Activated CD4-positive, CD25-positive, alpha-beta regulatory T cell (primary cell): ENCODE measurements at places on chromosomes 12 and 14.
A peak's percentile ranks its signal among the peaks of the same experiment; 100 is the strongest.

DNA sequence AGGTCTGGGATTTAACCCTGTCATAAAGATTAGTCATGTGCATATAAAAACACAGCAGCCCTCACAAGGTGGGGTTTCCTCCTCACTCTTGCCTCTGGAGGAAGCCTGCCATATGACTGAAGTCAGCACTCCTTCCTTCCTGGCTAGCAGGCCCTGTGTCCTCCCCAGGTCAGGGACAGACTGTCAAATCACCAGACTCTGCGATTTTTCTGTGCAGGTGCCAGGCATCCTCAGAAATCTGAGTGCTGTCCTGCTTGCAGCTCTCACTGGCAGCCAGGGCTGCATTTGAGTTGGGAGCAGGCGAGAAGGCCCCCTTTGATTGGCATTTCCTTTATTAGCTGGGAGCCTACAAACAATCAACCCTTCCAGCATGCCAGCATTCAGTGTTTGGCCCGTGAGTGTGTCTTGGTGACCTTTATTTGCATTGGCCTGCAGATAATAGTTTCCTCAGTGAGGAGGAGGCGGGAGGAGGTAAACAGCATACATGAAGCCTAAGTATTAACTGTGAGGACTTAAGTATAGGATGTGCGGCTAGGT is 183.8 kb upstream of the ARHGAP5 start:
- DNase-seq = no peak

DNA sequence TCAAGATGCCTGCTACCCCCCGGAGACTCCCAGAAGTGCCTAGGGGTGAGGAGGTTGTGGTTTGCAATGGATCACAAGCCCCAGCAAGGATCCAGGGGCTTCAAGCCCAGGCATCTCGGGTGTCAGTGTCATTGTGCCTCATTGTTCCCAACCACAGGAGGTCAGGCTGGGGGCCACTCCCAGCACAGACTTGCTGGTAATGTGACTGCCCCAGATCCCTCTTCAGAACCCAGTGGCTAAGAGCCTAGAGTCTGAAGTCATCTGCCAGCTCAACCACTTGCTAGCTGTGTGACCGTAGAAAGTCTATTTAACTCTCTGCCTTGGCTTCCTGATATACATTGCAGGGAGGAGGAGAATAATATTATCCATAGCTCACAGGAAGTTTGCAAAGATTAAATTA is 7.7 kb upstream of the ASB2 start:
- no peak for DNase-seq

GRCh38 chr14:69270795-69271708 is 11.1 kb downstream of the GALNT16 start:
- DNase-seq = no peak

DNA sequence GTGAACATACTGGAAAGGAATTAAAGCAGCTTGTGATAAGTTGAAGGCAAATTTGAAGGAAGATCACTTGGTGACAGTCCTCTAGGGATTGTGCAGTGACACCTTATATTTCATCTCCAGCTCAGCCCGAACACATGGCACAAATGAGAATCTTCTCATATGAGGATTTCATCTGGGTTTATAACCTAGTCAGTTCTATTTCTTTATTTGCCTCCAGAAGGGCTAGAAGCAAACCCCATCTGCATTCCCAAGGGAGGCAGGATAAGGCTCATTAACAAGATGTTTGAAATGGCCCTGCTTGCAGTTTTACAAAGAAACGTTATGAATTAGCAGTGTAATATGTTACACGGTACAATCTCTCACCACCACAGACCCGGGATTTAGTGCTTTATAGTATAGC is 90.7 kb upstream of the KRR1 start:
- no peak for DNase-seq

- DNase-seq = no peak
These were observed 157.5 kb downstream of the PLCZ1 start for GRCh38 chr12:18580291-18580690.

DNA sequence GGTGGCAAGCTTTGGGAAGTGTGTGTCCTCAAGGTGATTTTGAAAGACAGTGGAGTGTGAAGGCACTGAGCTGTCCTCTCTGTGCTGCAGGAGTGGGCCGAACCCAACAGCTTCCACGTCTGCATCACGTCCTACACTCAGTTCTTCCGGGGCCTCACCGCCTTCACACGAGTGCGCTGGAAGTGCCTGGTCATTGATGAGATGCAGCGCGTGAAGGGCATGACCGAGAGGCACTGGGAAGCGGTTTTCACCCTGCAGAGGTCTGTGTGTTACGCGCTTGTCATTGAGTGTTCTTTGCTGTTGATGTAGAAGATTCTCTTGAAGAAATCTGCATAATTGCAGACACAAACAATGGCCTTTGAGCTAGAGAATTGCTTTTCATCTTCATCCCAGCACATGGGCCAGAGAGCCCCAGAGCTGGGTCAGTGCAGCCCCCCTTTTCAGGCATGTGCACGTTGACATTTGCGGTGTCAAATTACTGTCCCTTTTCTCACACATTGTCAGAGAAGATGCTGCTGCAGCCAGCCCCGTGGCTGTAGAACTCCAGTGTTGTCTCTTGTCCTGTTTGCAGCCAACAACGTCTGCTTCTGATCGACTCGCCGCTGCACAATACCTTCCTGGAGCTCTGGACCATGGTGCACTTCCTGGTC is 63.3 kb downstream of the EP400 start:
- DNase-seq = no peak

DNA sequence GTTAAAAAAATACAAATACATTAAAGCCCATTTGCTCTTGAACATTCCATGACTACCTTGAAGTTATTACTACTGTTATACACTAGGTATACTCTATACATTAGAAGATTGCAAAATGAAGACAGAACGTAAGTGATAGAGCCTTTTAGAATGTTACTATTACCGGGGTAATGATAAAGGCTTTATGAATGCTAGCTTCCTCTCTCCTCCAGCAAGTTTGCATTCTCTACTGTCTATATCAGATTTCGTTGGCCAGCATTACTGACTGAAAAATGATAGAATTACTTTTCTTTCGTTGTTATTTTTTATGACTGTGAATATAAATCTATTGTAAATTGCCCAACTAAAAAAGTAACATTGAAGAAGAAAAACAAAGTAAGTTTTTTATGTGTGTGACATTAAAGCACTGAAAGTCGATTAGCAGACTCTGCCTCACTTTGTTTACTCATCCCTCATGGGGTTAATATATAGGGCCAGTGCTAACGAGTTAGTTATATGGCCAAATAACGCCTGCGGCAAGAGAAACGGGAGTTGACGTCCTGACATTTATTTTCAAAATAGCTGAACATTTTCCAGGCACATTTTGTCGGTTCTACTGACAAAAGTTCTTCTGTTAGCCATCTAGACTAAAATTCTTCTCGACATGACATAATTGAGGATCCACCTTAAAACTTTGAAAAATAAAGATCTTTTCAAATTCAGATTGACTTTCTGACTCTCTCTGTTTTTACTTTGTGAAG is 163.8 kb upstream of the KITLG start:
- DNase-seq = no peak

DNA sequence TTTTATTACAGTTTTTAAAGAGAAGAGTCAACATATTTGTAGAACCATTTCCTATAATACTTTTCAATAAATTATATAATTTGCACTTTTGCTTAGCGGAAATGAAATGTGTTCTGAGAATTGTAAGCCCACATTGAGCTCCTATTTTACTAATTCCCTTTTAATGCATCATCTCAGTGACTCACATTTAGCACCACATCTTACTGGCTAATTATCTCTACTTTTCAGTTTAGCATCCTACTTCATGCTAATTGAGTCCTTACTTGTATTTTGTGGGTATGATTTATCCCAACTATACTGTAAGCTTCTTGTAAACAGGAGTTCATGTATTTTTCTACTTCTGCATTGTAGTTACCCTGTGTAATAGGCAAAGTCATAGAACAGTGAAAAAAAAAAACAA is 67.5 kb downstream of the TMX1 start:
- DNase-seq = no peak

DNA sequence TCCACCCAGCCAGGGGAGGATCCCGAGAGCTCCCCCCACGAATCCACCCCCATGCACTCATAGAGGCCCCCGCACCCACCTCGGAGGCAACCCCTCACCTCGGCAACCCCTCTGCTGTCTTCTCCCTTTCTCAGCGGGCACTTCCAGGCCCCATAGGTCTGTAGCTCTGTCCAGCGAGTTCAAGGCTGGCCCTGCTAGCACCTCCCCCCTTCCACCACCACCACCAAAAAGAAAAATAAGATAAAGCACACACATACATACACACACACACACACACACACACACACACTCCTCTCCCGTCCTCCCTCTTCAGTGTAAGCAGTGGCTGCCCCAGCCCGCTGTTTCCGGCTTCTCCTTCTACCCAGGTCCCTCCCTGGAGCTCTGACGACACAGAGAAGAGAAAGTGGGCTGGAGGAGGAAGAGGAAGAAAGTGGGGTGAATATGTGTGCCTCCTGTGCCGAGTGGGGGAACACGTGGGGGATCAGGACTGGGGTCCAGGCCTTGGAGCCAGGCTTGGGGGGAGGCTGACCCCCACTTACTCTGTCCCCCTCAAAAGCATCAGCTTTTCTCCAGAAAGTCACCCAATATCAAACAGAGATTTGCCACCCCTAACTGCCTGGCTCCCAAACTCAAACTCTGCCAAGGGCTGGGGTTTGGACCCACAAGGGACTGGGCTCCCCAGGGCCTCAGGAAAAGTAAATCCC is at the start of gene STAT6:
Gene STAT6, minus strand, starts transcription at position 332 of the 704 bp plus-strand sequence. CDS start 3,084 bp downstream, outside the sequence.
- peak; percentile 68 for DNase-seq

- no peak for DNase-seq
These were observed 15.3 kb upstream of the NTF3 start for GRCh38 chr12:5416571-5416970.

- DNase-seq = no peak
These were observed 22.7 kb upstream of the IFNG-AS1 start for GRCh38 chr12:67966560-67966959.

- no peak for DNase-seq
These were observed 5.6 kb downstream of the FAM234B start for GRCh38 chr12:13049816-13050215.

- DNase-seq = no peak
These were observed 762 bp downstream of the PPP2R5E start for GRCh38 chr14:63542231-63542999.

DNA sequence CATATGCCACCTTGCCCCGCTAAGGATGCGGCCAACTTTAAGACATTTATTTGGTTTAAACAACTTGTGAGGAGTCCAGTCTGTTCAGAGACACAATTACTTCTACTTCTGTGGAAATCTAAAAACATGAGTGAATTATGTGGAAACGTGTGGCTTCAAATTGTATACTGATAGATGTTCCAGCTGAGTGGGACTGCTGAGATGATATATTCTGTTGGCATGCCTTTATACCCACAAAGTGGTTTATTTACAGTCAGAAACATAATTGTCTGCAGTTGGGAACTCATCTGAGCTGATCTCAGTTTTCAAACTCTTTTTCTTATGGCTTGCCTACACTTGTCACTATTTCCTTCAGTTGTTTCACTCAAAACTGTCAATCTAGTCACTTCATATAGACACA is 67.8 kb downstream of the FLRT2 start:
- no peak for DNase-seq

GRCh38 chr12:3747543-3747942 is 5.4 kb downstream of the CRACR2A start:
- no peak for DNase-seq

GRCh38 chr12:24945039-24945438 is 3.9 kb downstream of the BCAT1 start:
- no peak for DNase-seq

DNA sequence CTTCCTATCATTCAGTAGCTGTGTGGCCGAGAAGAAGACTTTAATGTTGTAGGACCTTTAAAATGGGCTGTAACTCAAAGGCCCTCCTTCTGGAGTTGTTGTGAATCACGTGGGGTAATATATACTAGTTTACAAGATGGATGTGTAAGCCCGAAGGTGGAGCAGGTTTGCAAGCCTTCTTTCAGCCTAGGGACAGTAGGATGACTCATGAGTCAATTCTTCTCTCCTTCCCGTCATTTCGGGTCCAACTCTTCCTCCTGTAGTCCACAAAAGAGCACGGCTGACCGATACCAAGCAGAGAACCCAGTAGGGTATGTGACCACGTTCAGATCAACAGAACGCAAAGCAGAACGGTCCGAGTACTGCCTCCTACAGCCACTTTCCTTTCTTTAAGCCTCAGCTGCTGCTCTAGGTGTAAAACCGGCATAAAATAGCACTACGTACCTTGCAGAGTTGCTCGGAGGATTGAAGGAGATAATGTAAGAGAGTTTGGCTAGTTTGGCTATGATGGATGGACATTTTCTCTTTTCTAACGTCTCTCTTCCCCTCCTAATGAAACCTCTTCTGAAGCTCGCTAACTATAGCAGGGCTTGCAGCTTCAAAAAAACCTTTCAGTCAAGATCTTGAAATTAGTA is 1.3 kb upstream of the RASSF3 start:
- DNase-seq = peak; percentile 6

DNA sequence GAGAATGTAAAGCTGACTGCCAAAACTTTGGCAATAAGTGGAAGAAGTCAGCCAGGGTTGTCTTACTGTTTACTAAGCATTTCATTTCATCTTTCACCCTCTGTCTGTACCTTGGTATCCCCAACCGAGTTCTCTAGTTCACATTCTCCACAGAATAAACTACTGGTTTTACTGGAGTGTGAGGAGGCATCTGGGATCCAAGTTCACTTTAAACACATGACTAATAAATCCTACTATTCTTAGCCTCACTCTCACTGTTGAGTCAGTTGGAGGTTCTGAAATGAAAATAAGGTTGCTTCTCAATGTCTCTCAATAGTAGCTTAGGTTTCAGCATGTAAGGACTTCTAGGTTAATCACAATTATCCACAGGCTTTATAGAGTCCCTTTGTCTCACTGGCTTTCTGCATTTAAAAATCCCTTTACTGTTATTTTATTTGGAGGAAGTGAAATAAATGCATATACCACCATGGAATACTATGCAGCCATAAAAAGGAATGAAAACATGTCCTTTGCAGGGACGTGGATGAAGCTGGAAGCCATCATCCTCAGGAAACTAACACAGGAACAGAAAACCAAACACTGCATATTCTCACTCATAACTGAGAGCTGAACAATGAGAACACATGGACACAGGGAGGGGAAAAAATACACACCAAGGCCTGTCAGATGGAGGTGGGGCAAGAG is 95.8 kb downstream of the EPS8 start:
- no peak for DNase-seq
